ENCODE measurements at places on chromosomes 2 and 18.

- peak; percentile 15 for DNase-seq
These were observed 454.6 kb upstream of the TRIB2 start for GRCh38 chr2:12261986-12262680.

GRCh38 chr2:172288603-172289002 is 138.8 kb upstream of the ITGA6 start:
- no peak for DNase-seq

- peak; percentile 21 for DNase-seq
These were observed 113.9 kb upstream of the LTBP1 start for GRCh38 chr2:32832821-32833220.

DNA sequence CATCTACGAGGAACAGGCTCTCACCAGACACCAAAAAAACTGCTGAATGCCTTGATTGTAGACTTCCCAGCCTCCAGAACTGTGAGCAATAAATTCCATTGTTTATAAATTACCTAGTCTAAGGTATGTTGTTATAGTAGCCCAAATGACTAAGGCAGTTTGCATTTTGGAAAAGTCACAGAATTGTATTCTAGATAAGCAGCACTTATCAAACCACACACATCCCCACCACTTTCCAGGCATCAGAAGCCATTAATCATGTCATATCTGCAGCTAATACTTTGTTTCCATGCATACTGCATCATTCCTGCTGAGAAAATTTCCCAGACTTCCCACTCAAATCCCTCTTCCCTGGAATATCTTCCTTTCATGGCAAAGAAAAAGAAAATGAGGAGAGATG is 187.2 kb downstream of the INO80D start:
- no peak for DNase-seq

- no peak for DNase-seq
These were observed 124.6 kb upstream of the TTC39C start for GRCh38 chr18:23889907-23890306.

DNA sequence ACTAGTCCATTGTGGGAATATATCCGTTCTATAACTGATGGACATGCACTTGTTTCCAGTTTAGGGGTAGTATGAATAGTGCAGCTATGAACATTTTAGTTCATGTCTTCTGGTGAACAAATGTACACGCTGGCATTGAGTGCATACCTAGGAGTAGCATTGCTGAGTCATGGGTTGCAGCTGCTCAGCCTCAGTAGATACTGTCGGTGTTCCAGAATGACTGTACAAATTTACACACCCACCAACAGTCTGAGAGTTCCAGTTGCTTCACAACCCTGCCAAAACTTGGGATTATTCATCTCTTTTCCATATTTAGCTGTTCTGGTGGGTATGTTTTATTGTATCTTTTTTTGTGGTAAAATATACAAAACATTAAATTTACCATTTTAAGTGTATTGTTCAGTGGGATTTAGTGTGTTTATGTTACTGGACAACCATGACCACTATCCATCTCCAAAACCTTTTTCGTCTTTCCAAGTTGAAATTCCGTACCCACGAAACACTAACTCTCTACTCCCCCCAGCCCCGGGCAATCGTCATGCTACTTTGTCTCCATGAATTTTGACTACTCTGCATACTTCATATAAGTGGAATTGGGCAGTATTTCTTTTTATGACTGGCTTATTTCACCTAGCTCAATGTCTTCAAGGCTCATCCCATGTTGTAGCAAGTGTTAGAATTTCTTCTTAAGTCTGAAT is 281.0 kb downstream of the PRKCE start:
- DNase-seq, result no peak

- no peak for DNase-seq
These were observed 113.0 kb downstream of the EML6 start for GRCh38 chr2:54836477-54836876.

DNA sequence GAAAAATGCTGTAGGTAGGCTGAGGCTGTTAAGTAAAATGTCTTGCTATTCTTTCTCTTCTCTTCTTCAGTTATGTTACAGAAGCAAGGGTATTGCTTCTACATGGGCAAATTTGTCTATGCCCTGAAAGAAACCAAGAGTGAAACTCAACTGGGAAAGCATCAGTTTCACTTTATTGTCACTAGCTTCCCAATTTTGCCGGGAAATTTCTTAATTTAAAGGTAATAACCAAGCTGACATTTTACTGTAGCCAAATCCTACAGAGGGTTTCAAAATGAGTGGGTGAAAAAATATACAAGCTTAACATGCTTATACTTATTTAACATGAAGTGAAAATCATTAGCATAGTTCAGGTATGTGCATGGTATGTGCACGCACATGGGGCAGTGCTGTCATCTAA is 3.2 kb downstream of the TANK start:
- DNase-seq, result no peak

GRCh38 chr2:30522421-30522820 is 75.4 kb downstream of the LCLAT1 start:
- no peak for DNase-seq

- no peak for DNase-seq
These were observed 283.5 kb downstream of the PID1 start for GRCh38 chr2:228987441-228988155.

- no peak for DNase-seq
These were observed 53.0 kb downstream of the BIN1 start for GRCh38 chr2:127053731-127054603.

- DNase-seq, result peak; percentile 52
These were observed 587 bp downstream of the SUMO1 start for GRCh38 chr2:202237787-202238233.

GRCh38 chr2:171320208-171320621 is 113.6 kb downstream of the METTL8 start:
- DNase-seq, result no peak

DNA sequence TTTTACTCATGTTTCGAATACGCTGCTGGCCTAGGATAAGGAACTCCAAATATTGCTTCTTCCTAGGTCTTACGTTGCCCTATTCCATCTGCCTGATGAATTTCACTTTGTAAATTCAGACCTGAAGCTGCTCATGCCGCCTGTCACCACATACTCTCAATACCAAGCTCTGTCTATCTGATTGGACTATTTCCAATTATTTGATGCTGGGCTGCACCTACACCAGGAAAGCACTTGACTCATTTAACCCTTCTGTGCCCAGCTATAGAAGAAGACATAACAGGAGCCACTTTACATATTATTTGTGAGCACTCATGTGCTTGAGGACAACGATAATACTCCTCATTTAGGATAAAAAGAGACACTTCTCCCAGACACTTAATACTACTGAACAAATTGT is 1293.9 kb upstream of the LRRTM1 start:
- no peak for DNase-seq
